Stimulated activated CD8-positive, alpha-beta memory T cell treated with anti-CD3 and anti-CD28 coated beads, Interleukin-7, amount 100 ng/mL, for 48 hours (primary cell): ENCODE measurements at places on chromosomes 16 and 17.
A peak's percentile ranks its signal among the peaks of the same experiment; 100 is the strongest.

GRCh38 chr17:42362245-42362961 lies 25.8 kb downstream of the STAT3 start:
- no peak for DNase-seq

DNA sequence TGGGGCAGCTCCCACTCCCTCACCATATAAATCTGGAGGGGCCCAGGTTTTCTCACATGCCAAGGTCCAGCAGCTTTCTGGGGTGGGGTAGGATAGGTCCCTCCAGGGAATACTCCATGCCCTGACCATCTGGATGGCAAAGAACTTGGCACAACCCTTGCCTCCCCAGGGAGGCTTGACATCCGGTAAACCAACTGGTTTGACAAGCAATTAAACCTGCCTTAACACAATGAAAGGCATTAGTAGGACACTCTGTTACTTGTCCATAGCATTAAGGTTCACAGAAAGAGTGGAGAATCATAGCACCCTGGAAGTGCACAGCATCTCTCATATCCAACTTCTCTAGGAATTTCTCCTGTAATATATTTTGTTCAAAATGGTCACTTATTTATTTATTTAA lies 63.9 kb upstream of the MAF start:
- no peak for DNase-seq

DNA sequence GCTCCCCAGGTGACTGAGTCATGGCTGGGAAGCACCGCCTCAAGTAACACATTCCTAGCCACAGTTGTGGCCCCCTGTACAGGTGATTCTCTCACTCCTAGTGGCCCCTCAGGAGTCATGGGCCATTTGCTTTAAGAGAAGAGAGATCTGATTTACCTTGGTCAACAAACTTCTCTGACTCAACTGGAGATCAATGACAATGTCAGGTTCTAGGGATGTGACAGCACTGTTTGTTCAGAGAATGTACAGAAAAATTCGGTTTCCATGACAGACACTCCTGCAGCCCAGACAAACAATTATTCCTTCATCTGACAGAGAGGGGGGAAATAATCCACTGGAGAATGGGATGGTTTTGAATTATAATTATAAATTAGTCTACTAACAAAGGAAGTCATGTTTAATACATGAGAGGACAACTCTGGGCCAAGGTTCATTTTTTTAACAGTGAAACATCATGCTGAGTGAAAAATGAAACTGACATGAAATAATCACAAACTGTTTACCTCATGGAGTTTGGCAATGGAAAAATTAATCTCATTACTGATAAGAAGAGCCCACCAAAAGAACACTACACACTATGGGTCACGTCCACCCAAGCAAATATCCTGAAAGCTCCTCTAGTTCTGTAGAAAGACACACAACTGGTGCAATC lies 9.7 kb downstream of the ERN1 start:
- no peak for DNase-seq

DNA sequence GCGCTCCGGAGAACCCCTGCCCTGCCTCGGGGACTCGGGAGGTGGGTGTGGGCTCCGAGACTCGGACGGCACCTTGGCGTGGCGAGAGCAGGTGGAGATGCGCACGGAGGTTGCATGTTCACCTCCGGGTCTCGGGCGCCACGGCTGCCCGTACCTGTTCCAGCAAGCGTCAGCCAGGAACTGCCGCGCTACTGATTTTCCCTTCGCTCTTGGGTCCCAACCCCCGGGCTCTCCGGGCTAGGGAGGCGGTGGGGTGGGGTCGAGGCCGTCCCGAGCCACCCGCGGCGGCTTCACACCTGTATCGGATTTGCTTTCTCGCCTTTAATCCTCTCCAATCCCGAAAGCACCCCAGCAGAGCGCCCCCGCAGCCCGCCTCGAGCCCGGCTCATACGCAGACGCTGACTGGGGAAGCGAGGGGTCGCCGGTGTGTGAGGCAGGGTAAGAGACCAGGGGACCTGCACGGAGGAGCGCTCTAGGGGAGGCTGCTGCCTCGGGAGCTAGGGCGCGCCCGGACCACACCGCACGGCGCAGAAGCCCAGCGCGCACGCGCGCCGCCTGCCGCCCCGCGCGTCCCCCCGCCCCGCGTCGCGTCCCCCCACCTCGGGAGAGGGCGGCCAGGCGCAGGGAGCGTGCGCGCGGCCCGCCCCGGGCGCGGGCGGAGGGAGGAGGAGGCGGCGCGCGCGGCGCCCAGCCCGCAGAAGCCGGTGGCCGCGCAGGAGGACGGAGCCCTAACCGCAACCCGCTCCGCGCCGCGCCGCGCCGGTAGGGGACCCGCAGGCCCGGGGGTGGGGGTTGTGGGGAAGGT lies at the start of gene DUSP14:
DUSP14 (plus strand) TSS at position 695 of the 805 bp plus-strand sequence. CDS start 22,382 bp downstream, outside the sequence.
- DNase-seq, result peak; percentile 57

- DNase-seq, result no peak
Observed at GRCh38 chr17:51687887-51688286, 427.5 kb downstream of the UTP18 start.

GRCh38 chr16:3718019-3718391 lies 681 bp upstream of the TRAP1 start:
- no peak for DNase-seq

DNA sequence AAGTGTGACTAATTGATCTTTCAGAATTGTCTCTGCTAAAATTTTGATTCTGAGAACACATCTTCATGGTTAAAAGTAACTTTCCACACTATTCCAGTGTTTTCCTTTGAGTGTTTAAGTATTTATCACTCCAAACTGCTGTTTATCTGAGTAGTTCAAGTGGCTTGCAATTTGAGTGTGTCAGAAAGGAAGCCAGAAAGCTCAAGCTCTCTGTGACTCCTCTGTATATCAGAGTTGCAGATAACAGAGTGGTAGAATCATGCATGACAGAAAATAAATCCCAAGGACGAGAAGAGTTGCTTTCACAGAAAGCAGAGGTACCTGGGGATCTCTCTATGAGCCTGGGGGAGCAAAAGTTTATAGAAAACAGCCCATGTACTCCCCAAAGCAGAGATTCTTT lies 130.0 kb downstream of the CYB561 start:
- DNase-seq, result no peak

GRCh38 chr17:68344701-68345136 lies 53.4 kb downstream of the ARSG start:
- no peak for DNase-seq

GRCh38 chr17:44997733-44998520 lies 29.8 kb upstream of the C1QL1 start:
- DNase-seq, result no peak

GRCh38 chr16:27722892-27723450 lies 173.0 kb downstream of the KATNIP start:
- no peak for DNase-seq

GRCh38 chr16:78731785-78732184 lies 632.3 kb downstream of the WWOX start:
- DNase-seq, result no peak

DNA sequence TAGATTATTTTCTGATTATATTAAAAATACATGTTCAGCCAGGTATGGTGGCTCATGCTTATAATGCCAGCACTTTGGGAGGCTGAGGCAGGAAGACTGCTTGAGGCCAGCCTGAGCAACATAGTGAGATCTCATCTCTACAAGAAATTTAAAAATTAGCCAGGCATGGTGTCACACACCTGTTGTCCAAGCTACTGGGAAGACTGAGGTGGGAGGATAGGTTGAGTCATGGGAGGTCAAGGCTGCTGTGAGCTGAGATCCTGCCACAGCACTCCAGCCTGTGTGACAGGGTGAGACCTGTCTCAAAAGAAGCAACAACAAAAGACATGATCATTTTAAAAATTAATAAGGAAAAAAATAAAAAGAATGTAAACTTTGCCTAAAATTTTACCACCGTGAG lies 40.7 kb downstream of the PRAC1 start:
- no peak for DNase-seq

DNA sequence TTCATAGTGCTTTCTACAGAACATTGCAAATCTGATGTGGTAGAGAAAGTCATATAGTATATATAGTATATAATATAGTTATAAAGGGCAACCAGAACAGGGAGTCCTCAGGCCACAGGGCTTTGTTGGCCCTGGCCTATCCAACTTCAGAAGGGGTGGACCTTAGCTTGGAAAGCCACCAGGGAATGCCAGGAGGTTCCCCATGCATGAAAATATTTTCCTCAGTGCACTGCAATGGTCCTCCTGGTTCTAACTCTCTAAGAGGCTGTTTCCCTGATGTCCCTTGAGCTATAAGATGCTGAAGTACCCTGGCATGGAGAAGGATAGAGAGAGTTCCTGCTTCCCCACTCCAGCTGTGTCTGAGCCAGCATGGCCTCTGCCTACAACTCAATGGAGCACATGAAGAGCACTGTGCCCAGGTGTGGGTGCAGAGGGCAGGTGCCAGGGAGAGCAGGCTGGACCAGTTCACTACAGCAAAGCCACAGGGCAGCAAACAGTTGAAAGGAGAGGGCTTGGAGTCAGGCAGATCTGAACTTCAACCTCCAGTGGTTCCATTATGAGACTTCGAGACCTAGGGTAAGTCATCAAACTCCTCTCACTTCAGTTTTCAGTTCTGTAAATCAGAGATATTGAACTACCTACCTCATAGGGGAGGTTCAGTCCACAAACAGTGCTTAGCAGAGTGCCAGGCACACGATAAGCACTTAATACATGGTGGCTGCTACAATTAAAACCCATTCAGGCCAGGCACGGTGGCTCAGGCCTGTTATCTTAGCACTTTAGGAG lies 183.1 kb downstream of the SALL1 start:
- DNase-seq, result no peak
